Stimulated activated CD8-positive, alpha-beta memory T cell treated with anti-CD3 and anti-CD28 coated beads, Interleukin-7, amount 100 ng/mL, for 1 hour (primary cell): ENCODE measurements at places on chromosomes 7 and 10.

GRCh38 chr10:97788552-97789442 is 17.0 kb upstream of the SFRP5 start:
- DNase-seq = no peak

- no peak for DNase-seq
These were observed 98.6 kb downstream of the MYOF start for GRCh38 chr10:93383562-93383981.

DNA sequence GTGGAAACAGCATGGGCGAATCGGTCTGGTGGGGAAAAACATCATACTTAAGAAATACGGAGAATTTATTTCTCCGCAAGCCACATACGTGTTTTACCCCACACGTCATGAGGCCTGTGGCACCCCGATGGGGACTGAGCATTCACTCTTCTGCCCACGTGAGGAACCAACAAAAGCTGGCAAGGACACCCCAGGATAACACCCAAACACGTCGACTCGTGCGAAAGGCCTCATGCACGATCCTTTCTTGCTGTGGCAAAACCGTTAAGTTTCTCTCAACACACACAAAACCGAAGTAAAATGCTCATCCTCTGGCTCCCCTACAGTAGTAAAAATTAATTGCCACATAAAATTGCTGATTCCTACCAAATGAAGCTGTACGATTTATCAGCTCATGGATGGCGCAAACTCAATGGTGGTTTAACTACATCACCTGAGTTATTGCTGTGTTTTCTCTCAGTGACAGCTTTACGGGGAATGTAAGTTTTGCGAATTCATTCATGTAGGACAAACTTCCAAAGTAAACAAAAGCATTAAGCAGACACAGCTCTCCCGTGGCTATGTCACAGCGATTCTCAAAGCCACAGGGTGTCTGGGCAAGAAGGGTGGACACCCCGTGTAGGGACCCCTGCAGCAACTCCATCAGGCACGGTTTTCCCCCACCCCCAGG is 97.0 kb downstream of the CTBP2 start:
- no peak for DNase-seq

GRCh38 chr10:77159538-77160110 is 478.0 kb downstream of the KCNMA1 start:
- DNase-seq = no peak
